ENCODE measurements at places on chromosomes 6 and 20.

DNA sequence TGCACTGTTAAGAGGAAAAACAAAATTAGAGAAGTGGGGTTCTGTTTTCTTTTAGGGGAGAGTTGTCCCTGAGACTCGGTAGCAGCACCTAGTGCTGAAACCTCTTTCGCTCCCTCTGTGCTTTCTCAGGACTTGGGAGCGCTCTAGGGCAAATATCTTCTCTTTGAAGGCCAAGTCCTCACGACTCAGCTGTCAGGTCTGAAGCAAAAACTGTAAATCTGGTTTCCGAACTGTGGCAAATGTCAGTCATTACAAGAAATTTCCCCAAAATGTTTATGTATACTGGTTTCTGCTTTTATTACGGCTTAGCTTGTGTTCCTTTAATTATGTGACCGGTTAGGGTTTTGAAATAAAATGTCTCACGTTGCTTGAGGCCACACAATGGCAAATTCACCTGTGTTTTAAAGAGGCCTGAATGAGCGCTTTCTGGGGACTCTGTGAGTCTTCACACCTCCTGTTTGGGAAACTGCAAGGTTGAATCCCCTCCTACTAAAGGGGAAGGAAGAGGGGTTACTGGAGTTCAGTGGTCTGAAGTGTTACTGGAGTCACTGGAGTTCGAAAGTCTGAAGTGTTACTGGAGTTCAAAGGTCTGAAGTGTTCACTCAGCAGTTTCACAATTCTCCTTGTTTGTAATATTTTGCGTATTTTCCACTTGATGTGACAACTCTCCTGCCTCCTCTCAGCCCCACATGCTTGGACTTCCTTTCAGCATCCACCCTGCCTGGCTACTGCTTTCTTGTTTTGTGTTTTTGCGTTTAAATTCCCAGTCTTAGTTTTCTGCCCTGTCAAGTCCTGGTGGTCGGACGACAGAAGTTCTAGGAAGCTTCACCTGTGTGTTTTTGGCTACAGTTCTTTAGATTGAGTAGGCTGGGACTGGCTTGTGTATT is 1.6 kb downstream of the SMPDL3A start:
- DNase-seq = no peak

DNA sequence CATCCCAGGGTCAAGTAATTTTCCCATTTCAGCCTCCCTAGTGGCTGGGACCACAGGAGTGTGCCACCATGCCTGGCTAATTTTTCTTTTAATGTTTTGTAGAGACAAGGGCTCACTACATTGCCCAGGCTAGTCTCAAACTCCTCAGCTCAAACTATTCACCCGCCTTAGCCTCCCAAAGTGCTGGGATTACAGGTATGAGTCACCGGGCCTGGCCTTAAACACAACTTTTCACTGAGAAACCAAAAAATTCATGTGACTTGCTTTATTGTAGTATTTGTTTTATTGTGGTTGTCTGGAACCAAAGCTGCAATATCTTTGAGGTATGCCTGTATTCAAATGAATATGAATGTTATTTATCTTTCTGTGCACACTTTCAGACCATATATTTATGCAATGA is 72.2 kb downstream of the RWDD2A start:
- DNase-seq = no peak

- DNase-seq = no peak
Observed at GRCh38 chr6:6723921-6724538, 135.5 kb downstream of the LY86 start.

- no peak for DNase-seq
Observed at GRCh38 chr6:160137130-160137988, 15.7 kb downstream of the SLC22A1 start.

DNA sequence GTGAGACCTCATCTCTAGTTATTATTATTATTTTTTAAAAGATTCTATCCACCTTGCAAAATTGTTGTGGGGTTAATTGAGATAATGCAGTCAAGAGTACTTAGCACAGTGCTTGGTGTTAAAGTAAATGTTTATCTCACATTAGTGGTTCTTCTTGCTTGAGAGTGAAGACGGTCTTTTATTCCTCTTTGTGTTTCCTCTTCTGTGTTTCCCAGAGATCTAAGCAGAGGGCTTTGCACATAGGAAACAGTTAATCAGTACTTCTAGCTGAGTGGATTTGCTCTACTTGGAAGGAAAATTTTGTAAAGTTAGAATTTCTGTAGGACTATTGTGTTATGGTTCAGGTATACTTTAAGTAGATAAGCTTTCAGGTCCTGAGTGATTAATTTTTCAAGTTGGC is 3.5 kb downstream of the ARMC2 start:
- no peak for DNase-seq

DNA sequence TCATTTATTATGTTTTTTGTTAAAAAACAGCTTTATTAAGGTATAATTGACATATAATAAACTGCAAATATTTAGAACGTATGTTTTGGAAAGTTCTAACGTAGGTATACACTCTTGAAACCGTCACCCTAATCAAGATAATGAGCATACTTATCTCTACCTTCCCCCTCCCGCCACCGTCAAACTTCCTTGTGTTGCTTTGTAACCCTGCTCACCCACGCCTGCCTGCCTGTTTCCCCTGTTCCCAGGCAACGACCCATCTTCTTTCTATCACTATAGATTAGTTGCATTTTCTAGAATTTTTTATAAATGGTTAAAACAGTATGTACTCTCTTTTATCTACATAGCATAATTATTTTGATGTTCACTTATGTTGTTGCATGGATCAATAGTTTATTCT is 33.5 kb upstream of the GCLC start:
- no peak for DNase-seq

DNA sequence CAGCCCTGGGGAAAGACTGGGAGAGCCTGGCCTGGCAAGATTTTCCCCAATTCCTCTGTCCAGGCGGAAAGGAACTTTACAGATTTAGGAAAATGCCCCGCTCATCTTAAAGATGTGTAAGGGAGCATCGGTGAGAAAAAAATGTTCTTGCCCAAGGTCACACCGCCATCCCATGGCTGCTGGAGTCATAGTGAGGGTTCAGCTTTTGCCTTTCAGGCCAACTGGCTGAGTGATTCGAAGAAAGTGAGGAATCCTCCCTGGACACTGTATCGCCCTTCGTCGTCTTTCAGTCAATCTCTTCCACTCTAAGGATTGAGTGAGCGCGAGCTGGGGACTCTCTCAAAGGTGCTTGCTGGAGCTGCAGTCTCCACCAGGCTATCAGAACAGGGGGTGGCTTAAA is 1.4 kb downstream of the WFDC2 start:
- no peak for DNase-seq

- no peak for DNase-seq
Observed at GRCh38 chr6:106102967-106103727, 17.0 kb downstream of the PRDM1 start.

- DNase-seq = no peak
Observed at GRCh38 chr6:112475083-112475482, 128.0 kb downstream of the RFPL4B start.

Data from stimulated activated CD8-positive, alpha-beta memory T cell treated with anti-CD3 and anti-CD28 coated beads, Interleukin-15, amount 100 ng/mL, for 1 hour (primary cell).